ENCODE measurements at places on chromosomes 7 and 10. TPM values are rescaled to one million over a fixed set of nuclear protein-coding genes. Genes with fewer than 3 reads are reported as not detected.

The ST8SIA6 gene
- 2.3 TPM for total RNA-seq

The TMEM273 gene
- total RNA-seq = not detected

The TDRD1 gene
- 1.7 TPM for total RNA-seq

The SFRP5 gene
- total RNA-seq = 5.1 TPM

DNA sequence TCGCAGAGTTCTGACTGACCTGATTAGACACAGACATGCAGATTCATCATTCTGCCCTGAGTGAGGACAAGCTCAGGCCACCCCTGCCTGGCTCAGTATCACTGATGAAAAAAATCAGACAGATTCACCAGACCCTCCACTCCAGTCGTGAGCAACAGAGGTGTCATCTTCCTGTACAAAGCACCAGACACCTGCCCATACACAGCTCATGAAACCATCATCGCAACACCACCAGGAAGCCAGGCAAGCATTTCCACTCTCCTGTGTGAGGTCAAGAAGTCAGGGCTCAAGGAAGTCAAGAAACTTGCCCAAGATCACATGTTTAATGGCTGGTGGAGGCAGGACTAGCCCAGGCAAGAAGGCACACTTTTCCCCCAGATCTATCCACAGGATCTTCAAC is 163.0 kb downstream of the CALN1 start:
- DNase-seq = no peak

GRCh38 chr7:102046373-102047117 is 229.1 kb downstream of the CUX1 start:
- DNase-seq = no peak

Data from GM23338 (cell line).